Activated CD8-positive, alpha-beta memory T cell treated with anti-CD3 and anti-CD28 coated beads for 48 hours (primary cell): ENCODE measurements at places on chromosomes 5 and 9.

DNA sequence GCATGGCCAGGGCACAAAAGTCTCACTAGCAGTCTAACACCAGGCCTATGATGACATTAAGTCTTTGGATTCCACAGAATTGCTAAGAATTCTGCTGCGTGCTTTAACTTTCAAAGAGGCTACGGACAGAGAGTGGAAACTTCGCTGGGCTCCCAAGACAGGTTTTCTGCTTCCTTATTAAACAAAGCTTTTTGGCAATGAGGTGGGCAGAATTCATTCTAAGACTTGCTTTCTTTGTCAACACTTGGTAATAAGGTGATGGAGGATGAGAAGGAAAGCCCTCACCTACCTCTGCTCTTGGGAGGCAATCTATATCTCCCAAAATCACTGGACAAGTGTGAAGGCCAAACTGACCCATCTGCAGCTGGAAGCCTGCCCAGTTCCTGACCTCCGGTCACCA is 231.9 kb downstream of the ATPSCKMT start:
- DNase-seq: no peak

GRCh38 chr5:132303589-132303988 is 9.4 kb downstream of the SLC22A4 start:
- DNase-seq: no peak

GRCh38 chr9:111744363-111744762 is 50.4 kb downstream of the SHOC1 start:
- no peak for DNase-seq

GRCh38 chr9:107425101-107426025 is 64.2 kb downstream of the KLF4 start:
- peak; percentile 42 for DNase-seq

DNA sequence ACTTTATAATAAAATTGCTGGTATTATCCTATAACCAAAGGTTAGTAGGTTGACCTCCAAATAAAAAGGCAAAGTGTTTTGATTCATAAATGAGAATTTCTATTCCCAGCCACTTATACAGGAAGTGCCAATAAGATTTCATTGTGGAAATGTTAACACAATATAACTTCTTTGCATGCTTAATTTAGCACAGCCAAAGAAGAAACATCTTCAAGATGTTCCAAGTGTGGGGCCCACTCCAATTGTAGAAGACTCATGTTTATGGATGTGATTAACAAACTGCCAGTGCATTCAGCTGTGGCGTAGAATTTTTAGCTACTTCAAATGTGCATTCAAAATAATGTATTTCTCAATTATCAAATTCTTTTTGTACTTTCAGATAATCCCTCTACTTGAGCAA is 402.3 kb downstream of the DEPDC1B start:
- no peak for DNase-seq

DNA sequence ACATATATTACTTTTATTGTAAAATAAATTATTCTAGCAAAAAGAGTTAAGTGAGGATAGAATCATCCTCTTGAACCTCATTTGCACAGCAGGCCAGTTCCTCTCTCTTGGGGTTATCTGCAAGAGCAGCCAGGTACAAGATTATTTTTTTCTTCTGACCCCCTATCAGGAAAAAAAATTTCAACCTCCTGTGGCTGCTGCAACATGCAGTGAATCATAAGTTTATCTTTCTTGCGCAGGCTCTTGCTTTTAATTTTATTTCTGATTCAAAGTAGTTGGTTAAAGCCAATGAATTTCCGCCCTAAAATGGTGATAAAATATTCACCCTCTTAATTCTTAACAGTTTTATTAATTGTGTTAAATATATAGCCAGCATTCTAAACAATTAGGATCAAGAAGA is 69.7 kb upstream of the PPP3R2 start:
- DNase-seq: no peak

DNA sequence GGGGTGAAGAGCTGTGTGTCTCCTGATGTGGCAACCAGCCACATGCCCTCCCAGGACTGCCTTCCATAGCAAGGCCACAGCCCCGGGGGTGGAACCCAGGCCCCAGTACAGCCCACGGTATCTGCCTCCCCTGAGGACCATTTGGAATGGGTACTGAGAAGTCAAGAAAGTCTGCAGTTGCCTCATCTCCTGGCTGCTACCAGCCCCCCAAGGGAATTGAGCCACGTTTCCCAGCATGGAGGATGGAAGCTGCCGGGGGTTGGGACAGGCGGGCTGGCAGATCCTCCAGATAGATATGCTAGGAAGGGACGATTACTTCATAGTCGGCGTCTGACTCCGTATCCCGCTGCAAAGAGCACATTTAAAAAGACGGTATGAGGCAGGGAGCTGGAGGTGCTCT is 5.5 kb upstream of the DMRT2 start:
- no peak for DNase-seq

DNA sequence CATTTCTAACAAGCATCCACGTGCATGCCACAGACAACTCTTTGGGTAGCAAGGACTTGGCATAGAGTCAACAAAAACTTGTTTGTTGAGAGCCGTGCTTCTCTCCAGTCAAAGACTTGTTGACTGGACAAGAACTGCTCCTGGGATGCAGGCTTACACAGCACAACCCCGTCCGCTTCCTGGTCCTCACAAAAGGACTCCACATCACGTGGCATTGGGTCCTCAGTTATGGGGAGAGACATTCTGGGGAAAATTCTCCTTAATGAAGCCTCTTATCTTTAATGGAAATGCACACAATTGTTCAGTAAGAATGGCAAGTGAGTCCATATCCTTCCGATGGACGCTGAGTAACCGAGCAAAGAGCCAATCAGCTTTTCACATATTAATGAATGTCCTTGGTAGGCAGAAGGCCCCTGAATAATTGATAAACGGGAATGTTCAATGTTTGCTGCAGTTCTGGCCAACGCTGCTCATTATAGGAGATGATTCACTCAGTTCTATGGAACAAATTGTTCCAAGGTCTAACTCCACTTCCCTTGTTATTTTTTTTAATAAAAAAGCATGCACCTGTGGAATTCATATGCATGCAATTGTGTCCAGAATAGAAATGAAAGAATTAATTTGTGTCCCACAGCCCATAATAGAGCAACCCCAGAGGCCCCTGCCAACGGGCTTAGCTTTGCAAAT is 97.0 kb upstream of the ZNF366 start:
- no peak for DNase-seq

DNA sequence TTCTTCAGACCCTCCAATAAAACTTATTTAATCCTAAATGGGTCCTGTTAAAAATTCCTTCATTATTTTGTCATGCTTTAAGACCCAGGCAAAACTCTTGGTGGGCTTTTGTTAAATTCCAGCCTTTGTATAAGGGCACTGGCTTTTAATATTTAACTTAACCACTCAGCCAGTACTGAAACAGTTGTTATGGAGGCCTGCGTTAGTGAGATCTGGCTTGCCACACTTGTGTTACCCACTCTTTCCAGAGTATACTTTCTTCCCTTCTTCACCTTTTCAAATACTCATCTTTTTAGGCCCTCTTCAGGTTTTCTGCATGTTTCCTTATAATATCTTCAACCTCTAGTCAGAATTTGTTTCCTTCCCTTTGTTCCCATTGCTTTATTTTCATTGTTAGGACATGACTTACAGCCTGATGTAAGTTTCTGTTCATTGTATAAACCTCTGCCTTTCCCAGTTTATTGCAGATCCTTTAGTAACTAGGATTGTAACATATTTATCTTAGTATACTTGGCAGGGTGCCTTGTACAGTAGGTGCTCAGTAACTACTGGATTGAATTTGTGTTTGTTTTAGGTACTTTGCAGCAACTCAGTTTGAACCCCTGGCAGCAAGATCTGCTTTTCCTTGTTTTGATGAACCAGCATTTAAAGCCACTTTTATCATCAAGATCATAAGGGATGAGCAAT is 48.8 kb downstream of the LNPEP start:
- DNase-seq: no peak

- no peak for DNase-seq
These were observed 479.3 kb downstream of the ARHGEF28 start for GRCh38 chr5:74105126-74105780.

DNA sequence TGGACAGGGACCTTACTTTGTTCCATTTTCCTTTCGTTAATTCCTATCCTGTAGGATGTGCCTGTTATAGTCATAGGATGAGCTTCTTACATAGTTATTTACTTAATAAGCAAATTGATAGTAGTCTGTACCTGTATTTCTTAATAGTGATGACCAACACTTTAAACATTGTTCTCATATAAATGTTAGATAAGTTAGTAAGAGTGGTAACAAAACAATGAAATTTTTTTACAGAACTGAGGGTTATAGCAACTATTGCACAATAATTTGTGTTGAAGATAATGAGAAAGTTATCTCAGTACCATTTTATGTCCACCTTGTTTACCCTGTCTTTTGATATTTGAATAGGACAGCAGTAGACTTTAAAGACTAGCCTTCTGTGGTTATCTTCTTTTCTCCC is 162.9 kb upstream of the ELL2 start:
- DNase-seq: no peak

DNA sequence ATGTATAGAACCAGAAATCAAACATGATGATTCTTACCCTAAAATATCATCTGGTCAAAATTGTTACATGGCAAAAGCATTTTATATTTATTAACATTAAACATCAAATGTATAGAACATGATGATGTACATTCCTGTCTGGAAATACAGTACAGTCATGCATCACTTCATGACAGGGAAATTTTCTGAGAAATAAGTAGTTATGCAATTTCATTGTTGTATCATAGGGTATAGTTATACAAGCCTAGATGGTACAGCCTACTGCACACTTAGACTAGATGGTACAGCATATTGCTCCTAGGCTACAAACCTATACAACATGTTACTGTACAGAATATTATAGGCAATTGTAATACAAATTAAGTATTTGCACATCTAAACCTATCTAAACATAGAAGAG is 64.6 kb upstream of the VCAN start:
- DNase-seq: no peak

DNA sequence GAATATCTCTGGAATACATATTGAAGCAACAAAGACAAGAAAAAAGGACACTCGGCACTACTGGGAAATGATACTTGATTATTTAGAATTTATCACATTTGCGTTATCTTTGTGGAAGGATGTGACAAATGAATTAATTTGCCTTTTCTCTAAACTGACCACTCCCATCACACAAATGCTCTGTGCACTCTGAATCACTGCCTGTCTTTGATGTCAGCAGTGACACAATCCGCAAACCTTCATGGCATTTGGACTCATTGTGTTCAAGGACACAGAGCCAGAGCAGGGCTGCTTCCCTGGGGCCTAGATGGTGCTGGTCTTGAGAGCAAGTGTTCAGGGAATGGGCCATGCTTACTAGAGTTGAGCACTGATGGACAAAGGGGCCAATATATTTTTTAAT is 4.9 kb upstream of the KIF4B start:
- no peak for DNase-seq

GRCh38 chr5:155794795-155795194 is 532.2 kb upstream of the SGCD start:
- DNase-seq: no peak

GRCh38 chr5:34611464-34612415 is 44.4 kb upstream of the RAI14 start:
- no peak for DNase-seq

DNA sequence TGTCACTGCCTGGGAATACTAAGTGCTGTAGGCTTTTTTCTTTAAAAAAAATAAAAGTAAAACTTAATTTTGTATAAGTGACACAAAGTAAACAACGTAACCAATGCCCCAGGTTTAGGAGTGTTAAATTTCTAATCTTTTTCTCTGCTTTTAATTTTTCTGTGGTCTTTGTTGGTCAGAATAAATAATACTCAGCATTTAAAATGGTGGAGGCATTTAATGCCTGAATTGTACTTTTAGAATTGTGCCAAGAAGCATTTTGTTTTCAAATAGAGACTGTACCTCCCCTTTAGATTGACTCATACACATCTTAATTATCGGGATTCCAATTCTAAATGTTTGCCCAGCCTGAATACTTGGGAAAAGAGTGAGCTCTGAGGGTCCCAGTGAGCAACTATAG is 1.6 kb downstream of the DMXL1 start:
- no peak for DNase-seq

GRCh38 chr9:130284249-130284625 is 18.7 kb downstream of the HMCN2 start:
- DNase-seq: no peak

DNA sequence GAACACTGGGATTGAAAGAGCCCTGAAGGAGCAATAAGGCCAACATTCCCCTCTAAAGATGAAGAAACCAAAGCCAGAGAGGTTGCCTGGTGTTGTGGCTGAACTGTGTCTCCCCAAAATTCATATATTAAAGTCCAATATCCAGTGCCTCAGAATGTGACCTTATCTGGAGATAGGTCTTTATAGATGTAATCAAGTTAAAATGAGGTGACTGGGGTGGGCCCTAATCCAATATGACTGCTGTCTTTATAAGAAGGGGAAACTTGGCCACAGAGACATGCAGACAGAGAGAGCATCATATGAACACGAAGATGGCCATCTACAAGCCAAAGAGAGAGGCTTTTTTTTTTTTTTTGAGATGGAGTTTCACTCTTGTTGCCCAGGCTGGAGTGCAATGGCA is 66.9 kb upstream of the PLPP1 start:
- no peak for DNase-seq

GRCh38 chr9:113623851-113624485 is 160.4 kb downstream of the RGS3 start:
- DNase-seq: no peak

DNA sequence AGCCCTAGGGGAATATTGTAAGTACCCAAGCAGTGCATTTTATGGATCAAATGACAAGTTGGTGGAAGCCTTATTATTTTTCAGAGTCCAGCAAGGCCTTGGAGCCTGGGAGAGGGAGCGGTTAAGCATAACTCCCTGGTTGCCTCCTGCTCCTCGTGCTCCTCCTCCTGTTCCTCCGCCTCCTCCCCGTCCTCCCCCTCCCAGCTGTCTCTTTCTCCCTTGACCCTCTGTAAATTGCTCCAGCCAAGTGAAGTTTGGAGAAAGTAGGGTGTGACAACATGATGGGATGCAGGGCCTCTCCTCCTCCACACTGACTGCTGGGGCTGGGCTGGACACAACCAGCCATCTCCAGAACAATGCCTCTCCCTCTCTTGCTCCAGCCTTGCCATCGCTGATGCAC is 586.9 kb downstream of the CCDC171 start:
- no peak for DNase-seq

DNA sequence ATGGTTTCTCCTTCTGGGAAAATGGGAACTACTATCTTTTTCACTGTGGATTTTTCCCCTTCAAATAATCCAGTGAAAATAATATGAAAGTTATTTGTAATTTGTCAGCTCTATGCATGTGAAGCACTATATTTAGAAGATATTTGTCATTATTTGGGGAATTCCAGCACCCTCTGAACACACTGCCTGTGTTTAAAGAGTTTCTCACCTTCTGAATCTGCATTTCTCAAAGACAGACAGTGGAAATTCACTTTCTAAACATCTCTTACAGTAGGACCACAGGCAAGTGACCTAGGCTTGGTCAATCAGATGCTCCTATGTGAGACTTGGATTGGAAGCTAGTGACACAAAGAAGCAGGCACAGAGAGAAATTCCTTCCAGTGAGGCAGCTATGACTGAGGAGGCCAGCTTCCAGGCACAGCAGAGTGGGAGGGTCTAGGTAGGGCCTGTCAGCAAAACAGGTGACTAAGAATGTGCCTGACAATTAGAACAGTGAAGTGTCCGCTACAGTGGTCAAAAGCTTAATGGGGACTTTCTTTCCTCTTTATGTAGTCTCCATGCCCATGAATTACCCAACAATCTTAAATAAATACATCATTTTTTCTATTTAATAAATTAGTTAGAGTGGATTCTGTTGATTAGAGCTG is 167.2 kb downstream of the HMHB1 start:
- no peak for DNase-seq

- no peak for DNase-seq
These were observed 51.9 kb downstream of the IPPK start for GRCh38 chr9:92617951-92618510.
